ENCODE measurements at places on chromosomes 16 and 17. TPM values are rescaled to one million over a fixed set of nuclear protein-coding genes. Genes with fewer than 3 reads are reported as not detected.

DNA sequence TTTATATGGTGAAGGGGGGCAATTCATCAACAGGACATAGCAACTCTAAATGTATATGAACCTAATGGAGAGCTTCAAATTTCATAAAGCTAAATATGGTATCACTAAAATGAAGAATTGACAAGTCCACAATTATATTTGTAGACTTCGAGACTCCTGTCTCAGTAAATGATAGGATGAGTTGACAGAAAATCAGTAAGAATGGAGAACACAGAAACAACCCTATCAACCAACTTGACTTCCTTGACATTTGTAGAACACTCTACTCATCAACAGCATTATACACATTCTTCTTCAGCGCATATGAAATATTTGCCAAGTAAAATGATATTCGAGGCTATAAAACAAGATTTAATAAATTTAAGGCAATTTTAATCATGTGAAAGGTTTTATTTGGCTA, 322.9 kb upstream of the MAF start:
- DNase-seq: no peak

DNA sequence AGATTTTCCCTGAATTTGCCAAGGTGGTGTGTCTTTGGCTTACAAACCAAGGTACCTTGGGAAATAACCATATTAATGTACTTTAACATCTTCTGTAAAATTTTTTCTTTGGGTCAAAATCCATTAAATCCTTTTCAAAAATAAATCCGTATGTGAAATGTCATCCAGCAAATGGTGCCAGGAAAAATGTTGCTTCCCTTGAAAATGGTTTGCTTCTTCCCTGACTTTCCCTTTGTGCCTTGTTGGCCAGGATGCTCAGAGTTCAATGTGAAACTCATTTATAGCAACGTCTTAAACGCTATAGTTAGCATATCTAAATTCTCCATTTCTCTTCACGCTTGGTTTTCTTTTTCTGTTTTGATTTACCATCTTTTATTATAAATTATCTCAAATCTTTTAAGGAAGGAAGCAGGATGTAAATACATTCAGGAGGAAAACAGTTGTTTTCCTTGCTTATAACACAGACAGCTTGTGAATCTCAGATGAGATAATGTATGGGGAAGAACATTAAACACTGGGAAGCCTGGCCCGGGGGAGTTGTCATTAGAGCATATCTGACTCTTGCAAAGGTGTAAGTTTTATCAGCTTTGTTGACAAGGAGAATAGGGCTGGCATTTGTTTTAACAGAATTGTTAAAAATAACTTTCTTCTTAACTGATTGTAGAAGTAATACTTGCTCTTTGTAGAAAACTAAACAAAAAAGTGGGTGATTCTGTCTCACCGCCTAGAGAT, 42.1 kb downstream of the GPRC5B start:
- no peak for DNase-seq

- no peak for DNase-seq
Observed at GRCh38 chr16:79156761-79157160, 443.8 kb downstream of the MAF start.

GRCh38 chr16:72349719-72350118, 177.8 kb upstream of the PMFBP1 start:
- no peak for DNase-seq

SERPINF2 gene
- 0.73 TPM for total RNA-seq

ST6GALNAC1 gene
- 41.1 TPM for total RNA-seq

PIPOX gene
- total RNA-seq: not detected

FZD2 gene
- total RNA-seq: not detected
